Pulmonary artery endothelial cell (primary cell): ENCODE measurements at places on chromosomes 4 and X. TPM values are rescaled to one million over a fixed set of nuclear protein-coding genes. Genes with fewer than 3 reads are reported as not detected.

HELT gene
- total RNA-seq: not detected in 2 replicates

DNA sequence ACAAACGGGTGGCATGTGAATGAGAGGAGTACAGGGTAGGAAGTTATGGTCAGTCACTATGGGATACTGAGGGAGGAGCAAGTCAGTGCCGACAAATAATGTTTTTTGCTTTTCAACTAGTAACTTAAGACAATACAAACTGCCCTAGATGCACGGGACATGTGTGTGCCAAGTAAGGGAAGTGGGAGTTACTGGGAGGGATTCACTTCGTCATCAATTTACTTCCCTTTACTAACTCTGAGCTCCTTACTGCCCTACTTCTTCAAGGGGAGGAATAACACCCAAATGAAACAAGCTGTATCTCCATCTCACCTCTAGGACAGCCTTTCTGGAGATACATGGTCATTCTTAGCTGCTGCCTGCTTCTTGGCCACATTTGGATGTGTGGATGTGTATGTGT is 97.7 kb downstream of the DGKK start:
- DNase-seq: no peak

GRCh38 chr4:110483516-110483915 is 7.6 kb downstream of the ENPEP start:
- DNase-seq: no peak

FAM9C gene
- not detected in 2 replicates for total RNA-seq

PRR27 gene
- not detected in 2 replicates for total RNA-seq

- DNase-seq: no peak
Observed at GRCh38 chrX:151391722-151392121, 5.3 kb upstream of the VMA21 start.

SPANXA1 gene
- total RNA-seq: not detected in 2 replicates

GRCh38 chr4:139828966-139829664 is 163.5 kb downstream of the MGST2 start:
- no peak for DNase-seq

GRCh38 chrX:153816831-153817690 is 13.3 kb downstream of the PDZD4 start:
- DNase-seq: no peak

DNA sequence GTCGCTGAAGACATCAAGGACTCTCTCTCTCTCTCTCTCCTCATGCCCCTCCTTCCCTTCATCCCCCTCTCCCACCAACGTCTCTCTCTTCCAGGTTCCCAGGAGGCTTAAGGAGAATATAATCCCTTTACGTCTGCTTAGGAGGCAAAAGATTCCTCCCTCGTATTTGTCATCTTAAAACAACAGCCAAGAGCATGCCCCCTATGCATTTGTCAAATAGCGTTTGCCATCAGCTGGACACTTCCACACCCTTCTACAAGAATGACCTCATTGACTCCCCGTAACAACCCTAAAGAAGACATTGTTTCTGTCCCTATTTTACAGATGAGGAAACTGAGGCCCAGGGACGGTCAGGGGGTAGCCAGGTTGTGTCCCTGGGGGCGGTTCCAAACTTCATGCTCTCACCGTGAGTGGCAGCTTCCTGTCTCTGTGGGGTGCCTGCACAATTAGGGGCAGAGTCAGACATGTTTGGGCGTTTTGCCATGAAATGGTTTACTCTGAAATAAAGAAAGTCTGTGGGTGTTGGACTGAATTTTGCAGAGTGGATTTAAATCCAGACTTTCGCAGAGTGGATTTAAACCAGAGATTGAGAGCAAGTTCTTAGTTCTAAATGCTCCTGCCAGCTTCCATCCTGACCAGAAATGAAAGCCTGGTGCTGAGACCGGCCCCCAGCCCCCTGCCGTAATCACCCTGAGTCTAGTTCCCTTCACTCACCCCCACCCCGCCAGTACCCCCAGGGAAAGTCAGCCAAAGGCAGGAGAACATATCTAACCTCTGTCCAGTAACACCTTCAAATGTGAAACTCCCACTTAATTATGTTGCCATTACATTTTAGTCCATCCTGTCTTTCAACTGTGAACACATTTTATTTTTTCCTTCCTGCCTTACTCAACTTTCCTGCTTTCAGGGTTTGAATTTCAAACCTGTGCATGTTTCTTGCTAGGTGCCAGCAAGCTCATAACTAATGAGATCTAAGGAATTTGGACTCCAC is 44.3 kb upstream of the TBL1X start:
- no peak for DNase-seq

- no peak for DNase-seq
Observed at GRCh38 chr4:37828843-37829242, 2.4 kb downstream of the PGM2 start.

GRCh38 chr4:73603854-73604584 is 16.2 kb downstream of the RASSF6 start:
- DNase-seq: no peak

LDB2 gene
- 150 and 155 TPM in 2 replicates for total RNA-seq

- DNase-seq: no peak
Observed at GRCh38 chr4:16159286-16159685, 67.0 kb downstream of the TAPT1 start.

DSPP gene
- not detected in 2 replicates for total RNA-seq

GRCh38 chr4:93879919-93880318 is 51.4 kb downstream of the ATOH1 start:
- DNase-seq: no peak
